OCI-LY7 (cell line): ENCODE measurements at places on chromosomes 4 and X.

DNA sequence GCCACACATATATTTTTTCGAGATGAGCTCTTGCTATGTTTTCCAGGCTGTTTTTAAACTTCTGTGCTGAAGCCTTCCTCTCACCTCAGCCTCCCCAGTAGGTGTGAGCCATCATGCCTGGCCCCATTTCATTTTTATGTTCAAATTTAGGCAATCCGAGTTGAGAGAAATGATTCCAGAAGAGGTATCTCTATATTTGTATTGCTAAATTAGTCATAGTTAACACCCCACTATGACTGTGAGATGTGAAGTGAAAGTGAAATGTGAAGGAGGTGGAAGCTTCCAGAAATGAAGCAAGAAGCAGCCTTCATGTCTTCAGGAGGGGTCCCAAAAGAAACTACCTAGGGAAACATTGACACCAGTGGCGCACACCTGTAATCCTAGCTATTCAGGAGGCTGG is 17.7 kb downstream of the APELA start:
- DNase-seq = no peak

DNA sequence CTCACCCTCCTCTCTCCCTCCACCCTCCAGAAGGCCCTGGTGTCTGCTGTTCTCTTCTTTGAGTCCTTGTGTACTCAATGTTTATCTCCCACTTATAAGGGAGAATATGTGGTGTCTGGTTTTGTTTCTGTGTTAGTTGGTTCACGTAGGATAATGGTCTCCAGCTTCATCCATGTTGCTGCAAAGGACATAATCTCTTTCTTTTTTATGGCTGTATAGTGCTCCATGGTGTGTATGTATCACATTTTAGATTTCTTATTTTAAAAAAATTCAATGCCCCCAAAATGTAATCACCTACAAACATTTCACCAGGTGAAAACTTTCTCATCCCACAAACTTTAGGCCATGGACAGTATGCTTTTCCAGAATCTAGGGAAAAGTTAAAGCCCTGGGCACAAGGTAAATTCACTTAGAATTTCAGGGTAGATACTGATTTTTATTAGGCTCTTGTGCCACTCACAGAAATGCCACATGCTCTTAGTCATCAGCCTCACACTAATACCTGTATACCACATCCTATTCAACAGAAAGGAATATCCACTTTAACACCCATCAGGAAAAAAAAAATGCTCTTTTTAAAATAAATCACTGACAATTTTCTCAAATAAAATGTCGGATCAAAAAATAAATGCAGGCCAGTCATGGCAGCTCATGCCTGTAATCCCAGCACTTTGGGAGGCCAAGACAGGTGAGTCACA is 104.8 kb upstream of the ENPP6 start:
- no peak for DNase-seq

- no peak for DNase-seq
These were observed 11.2 kb upstream of the SHOX start for GRCh38 chrX:619451-619811.

DNA sequence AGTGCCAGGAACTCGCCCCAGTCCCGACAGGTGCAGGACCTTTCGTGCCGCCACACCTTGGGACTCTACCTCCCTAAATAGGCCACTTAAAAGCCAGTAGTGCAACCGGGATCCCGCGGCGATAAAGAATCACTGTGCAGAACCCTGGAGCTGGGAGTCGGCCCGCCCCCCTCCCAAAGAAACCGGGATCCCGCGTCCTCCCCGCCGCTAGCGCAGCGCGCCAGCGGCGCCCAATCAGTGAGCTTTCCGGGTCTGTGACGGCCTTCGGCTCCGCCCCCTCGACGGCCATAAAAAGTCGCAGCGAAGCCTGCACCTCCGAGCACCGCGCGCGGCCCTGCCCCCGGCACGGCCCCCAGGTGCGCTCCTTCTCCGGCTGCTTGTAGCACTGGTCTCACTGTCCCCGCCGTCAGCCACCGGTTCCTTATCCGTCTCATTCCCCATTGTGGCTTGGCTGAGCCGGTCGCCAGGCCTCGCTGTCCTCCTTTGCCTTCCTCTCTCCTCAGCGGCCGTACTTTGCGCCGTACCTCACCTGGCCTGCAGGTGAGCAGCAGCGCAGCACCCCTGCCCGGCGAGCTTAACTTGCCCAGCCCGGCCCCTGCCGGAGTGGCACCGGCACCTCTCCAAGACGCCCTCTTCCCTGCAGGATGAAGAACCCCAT is at the start of gene LRAT:
Gene LRAT (plus strand): TSS at position 318 of the 658 bp plus-strand sequence. CDS start 327 bp downstream, at position 645.
- no peak for DNase-seq

DNA sequence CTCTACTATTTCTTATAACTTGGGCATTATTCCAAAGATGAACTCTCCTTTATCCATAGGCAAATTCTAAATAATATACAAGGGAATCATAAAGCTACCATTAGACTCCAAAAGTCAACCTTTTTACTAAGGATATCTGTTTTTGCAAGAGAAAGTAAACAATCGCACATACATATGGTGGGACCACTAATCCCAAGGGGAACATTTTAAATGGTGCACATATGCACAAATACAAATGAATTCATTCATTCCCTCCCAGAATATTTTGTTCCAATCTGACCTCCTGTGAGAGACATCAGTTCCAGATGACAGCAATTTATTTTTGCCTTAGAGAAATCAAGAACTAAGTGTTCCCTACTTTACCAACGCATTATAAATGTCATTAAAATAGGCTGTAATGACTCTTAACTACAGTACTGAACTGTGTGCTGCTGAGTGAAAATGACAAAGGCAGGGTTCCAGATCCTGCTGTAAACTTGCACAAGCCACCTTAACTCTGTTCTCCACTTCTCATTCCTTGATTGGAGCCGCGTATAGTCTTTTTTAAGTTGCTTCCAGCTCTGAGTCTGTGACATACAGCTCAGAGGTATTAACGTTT is 2.0 kb downstream of the DHX15 start:
- no peak for DNase-seq

- DNase-seq = no peak
These were observed 243.4 kb upstream of the PCDH18 start for GRCh38 chr4:137775701-137776100.

DNA sequence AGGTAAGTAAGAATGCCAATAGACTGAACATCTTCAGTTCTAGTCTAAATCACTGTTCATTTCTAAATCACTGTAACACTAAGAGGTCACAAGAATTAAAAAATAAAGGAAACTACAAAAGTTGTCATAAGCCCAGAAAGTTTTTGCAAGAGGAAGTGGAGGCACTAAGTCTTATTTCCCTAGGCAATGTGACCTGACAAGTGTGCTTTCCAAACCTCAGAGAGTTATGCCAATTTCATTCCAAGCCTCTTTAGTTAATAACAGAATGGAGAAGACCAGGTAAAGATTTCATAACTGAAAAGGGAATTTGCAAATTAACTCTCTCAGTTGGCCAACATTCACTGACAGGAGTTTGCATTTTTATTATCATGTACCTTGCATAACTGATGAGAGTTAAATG is 40.5 kb downstream of the BBS12 start:
- no peak for DNase-seq

DNA sequence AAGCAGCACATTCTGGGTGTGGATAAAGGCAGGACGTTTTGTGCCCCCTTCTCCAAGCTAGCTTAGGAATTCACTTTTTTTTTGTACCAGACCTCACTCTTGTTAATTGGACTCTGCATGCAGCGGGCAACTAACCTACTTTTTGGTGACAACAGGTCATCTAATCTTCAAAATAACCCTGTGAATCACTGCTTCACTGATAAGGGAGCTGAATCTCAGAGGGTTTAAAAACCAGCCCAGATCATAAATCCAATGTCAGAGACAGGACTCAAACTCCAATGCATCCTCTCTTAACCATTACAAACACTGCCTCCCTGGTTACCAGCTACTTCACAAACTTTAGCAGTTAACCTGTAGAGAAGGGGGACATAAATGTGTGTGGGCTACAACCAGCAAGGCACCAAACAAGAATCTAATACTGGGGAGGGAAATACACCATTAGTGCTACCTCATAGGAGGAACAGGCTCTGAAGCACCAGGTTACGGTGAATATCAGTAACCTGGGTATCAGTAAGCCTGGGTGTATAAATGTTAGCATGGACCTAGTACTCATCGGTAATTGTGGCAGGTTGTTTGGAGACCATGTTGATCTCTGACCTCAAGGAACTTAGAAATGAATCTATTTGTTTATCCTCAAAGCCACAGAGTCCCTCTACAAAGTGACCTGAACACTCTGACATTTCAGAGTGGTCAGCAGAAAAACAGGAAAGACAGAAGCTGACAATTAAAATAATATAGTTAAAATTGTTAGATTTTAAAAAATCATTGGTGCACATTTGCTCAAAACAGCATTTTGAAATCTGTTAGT is 2.6 kb downstream of the TIFA start:
- DNase-seq = no peak

DNA sequence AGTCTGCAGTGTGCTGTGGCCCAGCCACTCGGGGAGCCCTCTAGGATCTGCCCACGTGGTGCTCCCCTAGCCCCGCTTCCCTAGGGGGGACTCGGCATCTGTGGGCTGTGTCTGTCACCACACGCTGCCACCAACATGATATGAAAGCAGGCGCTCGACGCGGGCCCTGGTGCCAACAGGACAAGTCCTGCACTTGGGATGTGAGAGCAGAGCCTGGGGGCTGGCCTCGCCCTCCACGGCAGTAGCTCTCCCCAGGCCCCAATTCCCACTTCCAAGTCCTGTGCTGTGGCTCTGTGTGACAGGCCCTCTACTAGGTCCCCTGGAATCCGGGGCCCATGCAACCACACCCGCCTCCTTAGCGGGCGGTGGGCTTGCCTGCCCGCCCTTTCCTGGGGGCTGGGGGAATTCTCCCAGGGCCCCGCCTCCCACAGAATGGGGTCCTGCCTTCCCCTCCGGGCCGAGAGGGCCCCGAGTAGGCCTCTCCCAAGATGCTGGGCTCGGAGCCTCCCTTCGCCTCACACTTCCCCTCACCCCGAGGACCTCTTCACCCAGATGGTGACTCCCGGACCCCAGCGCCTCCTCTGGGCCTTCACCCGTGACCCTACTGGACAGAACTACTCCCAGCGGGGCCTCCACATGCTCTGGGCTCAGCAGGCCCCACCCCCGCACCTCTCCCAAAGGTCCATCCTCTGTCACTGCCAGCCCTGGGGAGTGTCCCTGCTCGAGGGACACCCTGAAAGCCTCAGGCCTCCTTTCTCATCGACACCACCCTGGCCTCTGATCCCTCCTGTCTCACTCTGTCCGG is 11.2 kb downstream of the LRPAP1 start:
- DNase-seq = no peak

GRCh38 chr4:176376032-176376614 is 56.4 kb downstream of the SPCS3 start:
- DNase-seq = peak; percentile 33

DNA sequence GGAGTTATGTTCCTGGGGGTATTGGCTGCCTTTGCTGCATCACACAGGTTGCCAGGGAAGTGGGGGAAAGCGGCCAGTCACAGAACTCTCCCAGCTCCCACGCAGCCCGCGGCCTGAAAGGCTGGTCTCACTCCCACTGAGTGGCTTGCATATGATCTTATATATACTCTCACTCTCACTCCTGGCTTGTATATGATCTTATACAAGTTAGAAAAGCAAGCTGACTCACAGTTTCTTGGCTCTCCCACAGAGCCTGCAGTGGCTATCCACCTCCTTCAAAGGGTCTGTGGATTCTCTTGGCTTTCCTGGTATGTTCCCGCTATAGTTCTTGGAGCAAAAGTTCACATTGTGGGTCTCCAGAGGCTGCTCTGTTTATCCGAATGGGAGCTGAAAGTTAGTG is 833.5 kb upstream of the GALNTL6 start:
- no peak for DNase-seq

DNA sequence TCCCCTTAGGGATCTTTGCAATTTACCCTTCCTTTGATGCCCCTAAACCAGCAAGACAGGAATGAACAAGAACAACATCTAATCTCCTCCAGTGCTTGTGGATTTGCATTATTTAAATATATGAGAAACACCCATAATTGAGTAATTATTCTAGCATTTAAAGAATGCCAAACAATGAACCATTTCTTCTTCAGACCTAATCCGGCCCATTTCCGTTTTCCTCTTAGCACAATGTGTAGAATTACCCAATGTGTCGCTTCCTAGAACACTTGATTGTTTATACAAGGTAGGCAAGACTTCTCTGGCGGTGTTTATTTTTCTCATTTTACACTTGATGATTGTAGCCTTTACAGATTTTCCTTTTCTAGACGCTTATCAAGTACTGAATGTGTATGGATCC is 43.5 kb downstream of the CLDN34 start:
- no peak for DNase-seq

DNA sequence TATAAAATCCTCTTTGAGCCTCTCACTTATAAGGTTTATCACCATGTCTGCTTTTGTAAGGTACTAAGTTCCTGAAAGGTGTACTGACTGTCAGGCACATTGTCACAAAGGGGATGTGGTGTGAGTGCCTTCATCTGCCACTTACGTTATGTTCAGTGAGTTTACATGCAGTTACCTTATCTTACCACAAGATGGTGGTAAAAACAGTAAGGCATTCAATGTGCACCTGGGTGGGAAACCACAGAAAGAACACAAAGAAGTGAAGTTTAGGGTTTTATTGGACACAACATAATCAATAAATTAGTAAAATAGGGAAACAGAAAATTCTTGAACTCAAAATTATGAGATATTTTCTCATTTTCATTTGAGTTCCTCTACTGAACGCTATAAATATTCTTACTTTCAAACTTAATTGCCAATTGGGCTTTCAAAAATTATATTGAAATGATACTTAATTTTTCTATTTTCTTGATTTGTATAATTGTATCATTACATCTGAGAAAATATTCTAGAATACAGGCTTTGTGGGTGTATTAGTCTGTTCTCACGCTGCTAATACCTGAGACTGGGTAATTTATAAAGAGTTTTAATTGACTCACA is 650.8 kb downstream of the PCDH7 start:
- peak; percentile 61 for DNase-seq

- no peak for DNase-seq
These were observed 1385.9 kb downstream of the FAM133A start for GRCh38 chrX:95059909-95060308.

DNA sequence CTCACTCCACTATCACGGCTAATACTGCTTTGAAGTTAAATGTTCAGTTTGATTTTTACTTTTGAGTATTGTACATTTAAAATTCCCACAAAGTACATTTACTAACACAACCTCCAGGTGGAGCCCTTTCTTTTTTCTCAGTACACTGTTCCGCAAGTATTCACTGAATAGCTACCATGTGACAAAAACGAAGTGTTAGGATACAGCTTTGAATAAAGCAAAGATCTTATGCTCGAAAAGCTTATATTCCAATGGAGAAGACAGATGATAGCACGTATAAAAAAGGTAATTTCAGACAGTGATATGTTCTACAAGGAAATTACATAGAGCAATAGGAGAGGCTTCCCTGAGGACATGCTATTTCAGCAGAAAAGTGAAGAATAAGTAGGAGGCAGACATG is 60.7 kb upstream of the ABCG2 start:
- peak; percentile 72 for DNase-seq
